ENCODE measurements at places on chromosomes 7 and 10.

DNA sequence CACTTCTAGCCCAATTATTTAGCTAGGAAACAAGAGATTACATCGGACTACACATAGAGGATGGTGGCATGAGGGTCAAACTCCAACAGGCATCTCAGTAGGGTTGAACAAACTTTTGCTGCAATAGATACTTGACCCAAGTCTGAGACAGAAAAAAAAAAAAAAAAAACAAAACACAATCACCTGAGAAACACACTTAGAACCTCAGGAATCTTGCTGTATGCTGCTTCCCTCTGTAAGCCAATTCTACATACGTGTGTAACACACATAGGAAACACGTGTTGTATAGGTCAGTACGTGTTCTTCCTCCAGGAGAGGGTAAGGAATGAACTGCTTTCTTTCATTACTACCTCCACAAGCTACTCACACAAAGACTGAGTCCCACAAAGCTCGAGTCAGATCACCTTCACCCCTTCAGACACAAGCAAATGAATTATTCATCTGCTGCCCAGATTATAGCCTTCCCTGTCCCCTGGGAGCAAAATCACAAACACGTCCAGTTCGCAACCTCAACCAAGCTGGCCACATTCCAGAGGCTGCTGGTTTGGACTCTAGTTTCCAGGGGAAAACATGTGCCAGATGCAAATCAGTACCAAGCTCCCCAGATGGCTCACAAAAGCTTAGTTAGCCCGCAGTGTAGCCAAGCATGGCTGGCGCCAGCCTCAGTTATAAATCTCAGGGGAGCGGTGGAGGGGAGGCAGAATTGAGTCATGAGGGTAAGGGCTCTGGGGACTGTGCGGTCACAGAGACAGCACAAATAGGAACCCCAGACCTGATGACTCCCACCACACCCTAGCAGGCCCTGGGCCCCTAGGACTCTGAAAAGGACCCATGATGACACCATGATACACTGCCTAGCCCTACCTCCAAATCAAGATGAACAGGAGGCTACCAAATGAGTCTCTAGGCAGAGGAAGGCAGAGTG, 15.1 kb downstream of the PSAP start:
- DNase-seq = peak; percentile 80

DNA sequence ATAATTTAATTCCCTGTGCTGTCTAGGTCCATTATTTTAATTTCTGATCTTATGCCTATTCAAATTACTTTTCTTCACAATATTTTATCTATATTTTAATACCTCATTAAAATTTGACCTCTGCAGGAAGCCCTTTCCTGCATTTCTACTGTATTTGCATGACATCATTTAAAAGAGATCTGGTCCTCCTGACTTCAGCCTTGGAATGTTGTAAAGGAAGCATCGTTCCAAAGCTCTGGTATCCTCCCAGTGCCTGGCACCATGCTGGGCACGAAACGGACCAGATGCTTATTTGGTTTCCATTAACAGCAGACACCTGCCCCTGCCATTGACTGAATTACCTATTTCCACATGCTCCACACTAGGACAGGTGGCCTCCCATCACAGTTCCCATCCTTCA, 247.5 kb downstream of the KLF6 start:
- DNase-seq = no peak

DNA sequence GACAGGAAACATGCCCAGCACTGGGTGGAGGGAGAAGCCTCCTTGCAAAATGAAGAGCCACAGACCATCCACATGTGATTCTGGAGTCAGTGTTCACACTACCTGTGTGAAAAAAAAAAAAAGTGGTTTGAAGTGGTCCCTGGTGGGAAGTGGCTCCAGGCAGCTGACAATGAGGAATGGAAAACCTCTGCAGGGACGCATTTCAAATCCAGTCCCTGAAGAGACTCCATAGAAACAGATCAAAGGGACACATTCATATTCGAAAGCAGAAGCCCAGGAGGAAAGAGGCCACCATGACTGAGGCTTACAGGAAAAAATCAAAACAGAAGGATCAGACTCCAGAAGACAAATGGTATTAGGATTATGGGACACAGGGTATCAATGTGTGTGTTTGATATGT, 11.5 kb upstream of the TCERG1L start:
- no peak for DNase-seq

DNA sequence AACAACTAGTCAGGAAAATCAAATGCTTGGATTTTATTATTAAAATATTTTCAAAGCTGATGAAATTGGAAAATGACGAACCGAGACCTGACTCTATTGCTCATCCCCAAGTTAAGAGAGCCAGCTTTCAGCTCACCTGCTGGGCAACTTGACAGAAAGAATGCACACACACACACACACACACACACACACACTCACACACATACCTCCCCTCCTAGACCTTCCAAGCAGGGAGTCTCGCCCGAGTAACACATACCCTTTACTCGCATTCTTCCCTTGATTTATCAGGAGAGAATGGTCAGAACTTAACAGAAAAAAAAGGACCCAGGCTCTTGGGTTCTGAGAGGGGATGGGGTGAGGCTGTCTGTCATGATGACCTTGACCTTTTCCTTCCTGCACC, 19.1 kb downstream of the GPRIN2 start:
- DNase-seq = no peak

DNA sequence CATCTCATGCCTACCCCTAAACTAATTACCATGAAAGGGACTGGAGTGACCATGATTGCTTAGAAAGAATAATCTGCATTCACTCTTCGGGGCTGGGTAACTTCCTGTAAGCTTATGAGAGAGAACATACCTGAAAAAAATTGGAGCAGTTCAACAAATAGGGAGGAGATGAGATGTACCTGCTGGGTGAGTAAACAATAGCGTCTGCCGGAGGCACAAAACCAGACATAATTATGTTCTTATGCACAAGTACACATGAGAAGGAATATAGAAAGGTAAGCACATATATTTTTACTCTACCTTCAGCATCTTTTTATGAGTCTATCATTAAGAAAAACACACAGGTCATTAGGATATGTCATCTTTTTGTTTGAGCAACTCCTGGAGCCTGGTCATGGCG, 224.6 kb upstream of the FERD3L start:
- DNase-seq = no peak
